ENCODE measurements at places on chromosomes 1 and 21. TPM values are rescaled to one million over a fixed set of nuclear protein-coding genes. Genes with fewer than 3 reads are reported as not detected.

DNA sequence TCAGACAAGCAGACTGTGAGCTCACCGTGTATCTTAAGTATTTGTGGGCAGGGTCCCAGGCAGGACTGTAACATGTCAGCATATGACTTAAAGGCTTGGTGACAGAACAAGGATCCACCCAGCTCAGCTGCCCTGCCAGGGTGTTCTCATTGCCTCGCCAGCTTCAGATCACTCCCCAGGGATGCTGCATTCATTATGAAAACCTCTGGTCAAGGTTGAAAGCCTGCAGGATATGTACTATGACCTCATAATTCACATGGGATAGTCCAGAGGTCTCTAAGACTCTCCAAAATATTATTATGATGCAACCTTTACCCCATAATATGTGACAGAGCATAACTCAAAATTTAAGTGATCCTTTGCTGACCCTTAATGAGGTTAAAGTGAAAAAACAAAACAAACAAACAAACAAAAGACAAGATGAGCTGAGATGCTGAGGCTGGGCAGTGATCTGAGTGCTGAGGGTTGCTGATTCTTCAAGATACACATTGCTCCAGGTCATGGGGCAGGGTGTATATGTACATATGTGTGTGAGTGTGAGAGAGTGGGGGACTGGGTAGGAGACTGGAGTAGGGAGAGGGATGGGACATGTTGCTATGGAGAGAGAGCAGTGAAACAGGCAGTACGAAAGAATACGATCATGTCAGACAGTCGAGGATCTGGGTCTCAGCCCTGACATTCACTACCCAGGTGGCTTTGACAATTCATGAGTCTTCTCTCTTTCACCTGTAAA is 98.8 kb upstream of the DUSP10 start:
- no peak for DNase-seq

Gene PYHIN1
- polyA plus RNA-seq = not detected

DNA sequence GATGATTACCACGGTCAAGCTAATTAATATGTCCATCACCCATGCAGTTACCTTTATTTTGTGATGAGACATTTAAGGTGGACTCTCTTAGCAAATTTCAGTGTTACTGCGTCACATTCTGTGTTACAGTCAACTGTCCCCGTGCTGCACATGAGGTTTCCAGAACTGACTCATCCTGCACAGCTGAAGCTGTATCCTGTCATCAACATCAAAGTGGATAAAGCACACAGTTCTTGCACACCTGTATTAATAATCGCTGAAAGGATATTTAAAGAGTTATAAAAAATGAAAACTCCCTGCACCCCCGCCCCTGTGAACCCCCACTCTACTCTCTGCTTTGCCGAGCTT is 3.4 kb upstream of the KRTAP10-5 start:
- DNase-seq = no peak

DNA sequence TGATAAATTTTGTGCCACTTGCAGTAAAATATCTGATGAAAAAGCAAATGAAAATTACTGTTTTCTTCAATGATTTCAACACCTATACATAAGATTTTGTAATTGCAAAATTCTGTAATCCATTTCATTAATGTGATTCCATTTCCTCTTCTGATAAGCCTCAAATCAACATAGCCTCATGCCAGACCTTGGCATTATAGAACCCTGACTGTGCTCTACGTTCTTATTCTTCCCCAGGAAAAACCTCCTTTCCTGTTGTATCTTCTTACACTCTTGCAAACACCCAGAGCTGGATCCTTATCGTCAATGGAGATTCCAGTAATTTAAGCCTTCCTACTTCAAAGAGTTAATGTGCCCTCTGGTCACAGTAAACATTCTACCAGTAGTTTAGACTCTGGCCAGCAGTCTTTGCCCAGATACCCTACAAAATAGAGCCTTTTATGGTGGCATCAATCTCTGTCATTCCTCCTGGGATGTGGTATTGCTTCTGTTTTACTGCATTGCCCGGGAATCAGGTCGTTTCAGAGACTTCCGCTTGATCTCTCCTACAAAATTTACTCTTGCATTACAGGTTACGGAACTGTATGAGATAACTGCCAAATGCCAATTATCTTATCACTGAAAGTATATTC is 48.5 kb upstream of the CHRM3 start:
- no peak for DNase-seq

DNA sequence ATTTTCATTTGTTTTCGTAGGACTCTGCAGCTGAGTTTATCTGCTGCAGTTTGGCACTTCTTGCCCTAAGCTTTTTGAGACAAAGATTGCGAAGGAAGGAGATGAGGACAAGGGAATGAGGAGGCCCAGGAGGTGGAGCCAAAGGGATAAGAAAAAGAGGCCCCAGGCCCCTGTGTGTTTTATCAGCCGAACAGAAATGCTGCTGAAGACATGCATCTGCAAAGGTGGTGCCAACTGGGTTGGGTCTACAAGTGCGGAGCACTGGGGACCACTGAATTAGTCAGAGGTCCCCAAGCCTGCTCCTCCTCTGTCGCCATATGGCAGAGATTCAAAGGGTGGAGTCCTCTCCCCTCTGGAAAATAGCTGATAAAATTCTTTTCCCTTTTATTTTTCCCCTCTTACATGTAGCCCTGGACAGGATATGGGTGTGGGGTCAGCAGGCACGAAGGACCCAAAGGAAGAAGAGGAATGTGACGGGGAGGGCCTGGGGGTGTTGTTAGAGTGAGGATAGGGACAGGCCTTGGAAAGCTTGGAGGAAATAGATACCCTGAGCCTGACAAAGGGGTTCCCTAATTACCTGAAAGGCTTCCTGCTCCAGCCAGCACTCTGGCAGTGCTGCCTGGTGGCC is 2.7 kb downstream of the CD34 start:
- peak; percentile 50 for DNase-seq

DNA sequence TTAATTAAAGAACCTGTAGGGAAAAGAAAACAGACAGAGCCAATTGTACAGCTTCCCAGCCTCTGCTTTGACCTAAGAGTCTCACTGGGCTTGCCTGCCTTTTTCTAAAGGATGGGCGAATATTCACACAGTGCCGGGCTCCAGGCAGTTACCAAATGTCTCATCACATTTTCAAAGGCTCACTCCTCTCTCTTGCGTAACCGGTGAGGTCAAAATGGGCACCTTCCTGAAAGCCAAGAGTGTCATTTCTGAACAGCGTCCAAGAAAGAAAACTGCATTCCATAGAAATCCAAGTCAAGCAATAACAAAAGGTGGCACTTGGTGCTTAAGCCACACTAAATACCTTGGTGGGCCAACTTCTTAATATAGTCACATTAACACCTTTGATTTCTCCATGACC is 710 bp upstream of the PALMD start:
- DNase-seq = no peak

DNA sequence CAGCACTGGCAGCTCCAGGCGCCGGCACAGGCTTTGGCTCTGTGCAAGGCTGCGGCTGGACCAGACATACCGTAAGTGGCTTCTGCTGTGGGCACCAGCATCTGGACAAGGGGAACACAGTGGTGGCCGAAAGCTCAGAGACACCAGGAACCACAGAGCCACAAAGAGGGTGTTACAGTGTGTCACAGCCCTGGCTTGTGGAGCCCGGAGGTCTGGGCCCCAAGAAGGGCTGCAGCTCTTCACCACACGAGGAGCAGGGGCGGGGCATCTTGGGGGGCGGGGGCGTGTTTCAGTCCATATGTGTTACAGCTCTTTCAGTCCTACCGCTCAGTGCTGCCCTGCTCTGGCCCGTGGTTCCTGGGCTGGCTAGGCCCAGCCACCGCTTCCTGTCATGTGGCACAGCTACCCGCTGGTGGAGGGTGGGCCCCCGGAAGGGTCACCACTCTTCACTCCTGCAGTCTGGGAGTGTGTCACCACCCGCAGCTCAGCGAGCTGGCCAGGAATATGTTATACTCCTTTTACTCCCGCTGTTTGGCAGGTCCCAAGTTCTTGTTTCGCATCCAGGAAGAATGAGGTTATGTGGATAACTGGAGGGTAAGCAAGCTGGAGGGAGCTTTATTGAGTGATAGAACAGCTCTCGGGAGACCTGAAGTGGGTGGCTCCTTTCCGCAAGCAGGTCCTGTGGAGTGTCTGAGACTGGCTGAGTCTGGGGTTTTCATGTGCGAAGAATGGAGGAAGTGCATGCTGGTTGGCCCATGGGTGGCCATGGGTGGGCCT is 3.3 kb upstream of the LSM10 start:
- DNase-seq = no peak

GRCh38 chr1:234875953-234876855 is 252.4 kb downstream of the TOMM20 start:
- DNase-seq = no peak

- DNase-seq = no peak
Measured at GRCh38 chr21:46376856-46377453, 53.0 kb downstream of the PCNT start.

DNA sequence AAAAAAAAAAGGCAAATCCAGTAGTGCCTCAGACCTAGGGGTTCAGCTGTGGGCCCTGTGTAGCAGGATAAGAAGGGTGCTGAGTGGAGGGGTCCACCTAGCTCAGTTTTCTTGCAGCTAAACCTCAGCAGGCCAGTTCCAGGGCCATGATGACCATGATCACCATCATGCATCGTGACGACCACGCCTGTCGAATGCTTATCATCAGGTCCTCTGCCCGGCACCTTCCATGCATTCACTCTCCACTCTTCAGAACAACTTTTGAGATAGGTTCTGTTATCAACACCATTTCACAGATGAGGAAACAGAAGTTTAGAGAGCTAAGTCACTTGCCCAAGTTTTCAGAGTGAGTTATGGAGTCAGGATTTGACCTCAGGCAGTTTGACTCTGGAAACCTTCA is 54.9 kb downstream of the ACBD3 start:
- no peak for DNase-seq

GRCh38 chr1:239386453-239387303 is at the start of gene CHRM3:
Gene CHRM3 (plus strand): TSS chr1:239386568. CDS start chr1:239907452, 520,884 bp downstream.
- DNase-seq = peak; percentile 43

DNA sequence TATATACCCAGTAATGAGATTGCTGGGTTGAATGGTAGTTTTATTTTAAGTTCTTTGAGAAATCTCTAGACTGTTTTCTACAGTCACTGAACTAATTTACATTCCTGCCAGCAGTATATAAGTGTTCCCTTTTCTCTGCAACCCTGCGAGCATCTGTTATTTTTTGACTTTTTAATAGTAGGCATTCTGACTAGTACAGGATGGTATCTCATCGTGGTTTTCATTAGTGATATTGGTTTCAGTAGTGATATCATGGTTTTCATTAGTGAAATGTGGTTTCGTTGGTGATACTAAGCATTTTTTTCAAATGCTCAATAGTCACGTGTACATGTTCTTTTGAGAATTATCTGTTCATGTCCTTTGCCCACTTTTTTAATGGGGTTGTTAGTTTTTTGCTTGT is 316.8 kb downstream of the PTBP2 start:
- no peak for DNase-seq

DNA sequence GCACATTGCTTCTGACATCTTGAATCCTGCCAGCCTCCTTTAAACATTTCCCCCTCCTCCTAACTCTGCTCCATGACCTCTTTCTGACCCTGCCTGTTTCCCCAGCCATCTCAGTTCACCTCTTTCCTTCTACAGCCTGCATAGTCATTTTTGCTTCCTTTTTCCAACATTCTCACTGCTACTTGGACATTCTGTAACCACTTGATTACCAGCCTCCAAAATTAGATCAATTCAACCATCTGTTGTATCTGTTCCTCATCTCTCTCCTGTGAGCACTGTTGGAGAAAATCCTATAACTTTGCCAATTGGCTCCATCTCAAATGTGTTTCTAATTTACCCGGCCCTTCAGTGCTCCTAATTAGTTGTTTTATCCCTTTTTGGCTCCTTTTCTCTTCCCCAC is 27.5 kb upstream of the GPR88 start:
- peak; percentile 34 for DNase-seq

Gene LINGO4
- 0.18 TPM for polyA plus RNA-seq

Gene OR2L8
- not detected for polyA plus RNA-seq

GRCh38 chr1:110348771-110349170 is 9.6 kb downstream of the RBM15 start:
- DNase-seq = peak; percentile 21

Gene SYT14
- polyA plus RNA-seq = 0.69 TPM
